ENCODE measurements at places on chromosomes 16 and 17.

DNA sequence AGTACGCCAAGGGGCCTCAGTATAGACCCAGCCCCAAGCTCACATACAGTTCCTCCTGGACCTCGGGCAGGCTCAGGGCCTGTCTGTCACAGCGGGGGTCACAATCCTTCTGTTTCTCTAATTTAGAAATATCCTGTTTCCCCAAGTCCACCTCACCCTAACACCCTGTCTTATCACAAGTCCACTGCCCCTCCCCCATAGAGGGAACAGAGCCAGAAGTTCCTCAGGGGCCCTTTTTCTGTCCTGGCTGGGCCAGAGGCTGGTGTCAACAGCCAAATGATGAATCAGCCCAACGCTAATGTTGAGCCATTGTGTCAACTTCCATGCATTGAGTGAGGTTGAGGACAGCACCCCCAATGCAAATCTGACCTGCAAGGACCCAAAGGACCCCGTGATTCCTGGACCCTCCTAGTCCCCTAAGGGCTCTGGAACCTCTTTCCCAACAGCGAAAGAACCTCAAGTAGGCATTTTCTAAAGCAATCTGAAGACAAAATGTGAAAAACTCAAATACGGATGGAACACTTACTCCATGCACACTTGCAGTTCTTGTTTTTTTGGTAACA is 58.6 kb downstream of the PECAM1 start:
- no peak for DNase-seq

DNA sequence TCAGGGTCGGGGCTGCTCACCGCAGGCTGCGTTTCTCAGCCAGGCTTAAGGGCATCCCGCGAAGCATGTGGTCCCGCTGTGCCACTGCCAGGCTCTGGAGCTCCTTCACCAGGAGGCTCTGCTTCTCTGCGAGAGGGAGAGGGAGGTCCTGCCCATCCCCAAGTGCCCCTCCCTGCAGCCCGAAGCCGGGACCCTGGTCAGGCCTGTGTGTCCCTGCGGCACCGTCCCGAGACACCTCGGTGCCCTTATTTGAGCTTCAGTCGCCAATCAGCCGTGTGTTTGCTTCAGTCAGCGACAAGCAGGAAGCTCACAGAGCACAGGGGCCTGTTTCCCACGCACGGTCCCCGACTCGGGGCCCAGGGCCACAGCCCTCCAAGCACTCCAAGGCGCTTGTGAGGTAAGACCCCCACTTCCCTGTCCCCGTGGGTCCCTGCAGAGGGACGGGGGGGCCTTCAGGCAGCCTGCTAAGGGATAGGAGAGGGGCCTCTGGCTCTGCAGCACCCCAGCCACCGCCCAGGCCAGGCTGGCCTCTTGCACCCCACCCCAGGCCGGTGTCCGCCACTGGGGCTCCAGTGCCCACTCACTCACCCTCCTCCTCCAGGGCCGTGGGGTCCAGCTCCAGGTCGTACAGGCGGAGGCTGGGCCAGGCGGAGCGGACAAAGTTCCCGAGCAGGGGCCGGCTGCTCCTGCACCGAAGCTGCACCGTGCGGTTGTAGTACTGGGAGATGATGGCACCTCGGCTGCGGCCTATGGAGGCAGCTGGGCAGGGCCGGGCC is 3.2 kb downstream of the TMC6 start:
- peak; percentile 39 for DNase-seq

DNA sequence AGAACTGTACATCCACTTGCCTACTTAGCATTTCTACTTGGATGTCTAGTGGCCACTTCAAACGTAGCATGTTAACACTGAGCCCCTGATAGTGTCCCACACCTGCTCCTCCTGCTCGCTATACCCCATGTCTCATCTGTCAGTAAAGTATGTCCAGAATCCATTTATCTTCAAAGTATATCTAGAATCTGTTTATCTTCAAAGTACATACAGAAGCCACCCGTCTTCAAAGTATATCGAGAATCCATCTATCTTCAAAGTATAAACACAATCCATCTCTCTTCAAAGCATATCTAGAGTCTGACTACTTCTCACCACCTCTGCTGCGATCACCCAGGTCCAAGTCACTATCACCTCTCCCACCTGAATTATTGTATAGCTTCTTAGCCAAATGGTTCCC is 43.8 kb downstream of the MYO1D start:
- DNase-seq, result no peak

DNA sequence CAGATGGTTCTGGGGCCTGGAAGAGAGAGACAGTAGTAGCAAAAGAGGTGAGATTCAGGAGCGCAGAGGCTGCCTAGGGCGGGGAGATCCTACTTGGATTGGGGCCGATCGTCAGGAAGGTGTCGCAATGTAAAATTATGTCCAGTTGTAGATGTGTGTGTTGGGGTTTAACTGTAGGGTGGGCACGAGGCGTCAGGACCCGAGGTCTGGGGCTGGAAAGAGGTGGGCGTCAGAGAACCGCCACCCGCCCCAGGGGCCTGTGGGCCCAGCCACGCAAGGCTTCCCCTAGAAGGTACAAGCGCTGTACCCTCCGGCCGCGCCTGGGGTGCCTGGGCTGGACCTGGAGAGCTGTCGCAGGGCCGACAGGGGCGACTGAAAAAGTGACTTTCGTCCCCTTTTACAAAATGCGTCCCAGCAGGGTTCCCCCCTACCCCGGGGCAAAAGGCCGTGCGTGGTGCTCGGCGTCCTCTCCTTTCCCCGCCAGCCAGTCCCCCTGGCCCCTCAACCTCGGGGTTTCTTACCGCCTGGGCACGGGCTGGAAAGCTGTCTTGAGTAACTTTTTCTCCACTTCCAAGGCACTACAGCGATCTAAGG is 2.8 kb downstream of the IRX3 start:
- DNase-seq, result no peak

DNA sequence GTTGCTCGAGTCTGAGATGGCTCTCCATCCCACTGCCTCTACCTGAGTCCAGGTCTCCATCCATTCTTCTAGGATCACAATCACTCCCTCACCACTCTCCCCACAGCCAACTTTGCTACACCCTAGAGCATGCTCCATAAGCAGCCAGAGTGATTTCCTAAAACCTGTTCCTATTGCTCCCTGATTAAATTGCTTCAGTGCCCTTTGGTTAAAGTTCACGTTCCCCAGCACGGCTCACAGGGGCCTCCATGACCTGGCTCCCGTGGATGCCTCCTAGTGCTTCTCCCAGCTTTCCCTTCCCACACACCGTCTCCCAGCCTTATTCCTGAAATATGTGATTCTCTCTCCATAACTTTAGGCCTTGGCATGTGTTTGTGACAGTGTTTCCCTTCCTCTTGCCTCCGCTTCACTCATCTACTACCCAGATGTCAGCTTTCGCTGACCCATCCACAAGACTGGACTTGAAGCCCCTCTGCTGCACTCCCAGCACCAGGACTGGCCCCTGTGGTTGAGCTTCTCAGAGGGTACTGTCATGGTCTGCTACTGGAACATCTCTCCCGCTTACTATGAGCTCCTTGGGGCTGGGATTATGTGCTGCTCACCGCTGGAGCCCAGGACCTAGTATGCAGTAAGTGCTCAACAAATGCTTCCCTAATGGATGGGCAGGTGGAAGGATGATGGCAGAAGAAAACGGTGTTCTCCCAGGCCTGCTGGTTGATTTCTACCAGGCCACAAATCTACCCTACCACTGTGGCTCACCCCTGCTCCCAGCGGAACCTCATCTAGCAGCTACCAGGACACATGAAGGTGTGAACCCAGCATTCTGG is 17.9 kb downstream of the MYO18A start:
- no peak for DNase-seq

DNA sequence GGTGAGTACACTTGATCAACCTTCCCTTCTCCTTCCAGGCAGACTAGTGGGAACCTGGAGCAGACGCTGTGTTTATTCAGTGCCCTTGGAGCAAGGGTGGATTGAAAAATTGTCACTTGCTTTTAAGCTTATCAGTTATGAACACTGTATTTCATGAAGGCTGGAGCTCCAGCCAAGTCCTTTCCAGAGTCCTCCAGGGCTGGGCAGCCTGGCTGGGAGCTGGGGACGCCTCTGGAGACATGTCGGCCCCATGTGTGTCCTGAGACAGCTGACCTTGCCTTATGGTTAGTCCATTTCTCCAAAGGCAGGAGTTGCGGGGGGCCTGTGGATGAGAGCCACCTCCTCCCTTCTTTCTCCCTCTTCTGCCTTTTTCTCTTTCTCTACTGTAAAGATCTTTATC is 67.0 kb downstream of the RAP1GAP2 start:
- no peak for DNase-seq

- no peak for DNase-seq
These were observed 665.9 kb upstream of the SALL1 start for GRCh38 chr16:51816929-51817328.

DNA sequence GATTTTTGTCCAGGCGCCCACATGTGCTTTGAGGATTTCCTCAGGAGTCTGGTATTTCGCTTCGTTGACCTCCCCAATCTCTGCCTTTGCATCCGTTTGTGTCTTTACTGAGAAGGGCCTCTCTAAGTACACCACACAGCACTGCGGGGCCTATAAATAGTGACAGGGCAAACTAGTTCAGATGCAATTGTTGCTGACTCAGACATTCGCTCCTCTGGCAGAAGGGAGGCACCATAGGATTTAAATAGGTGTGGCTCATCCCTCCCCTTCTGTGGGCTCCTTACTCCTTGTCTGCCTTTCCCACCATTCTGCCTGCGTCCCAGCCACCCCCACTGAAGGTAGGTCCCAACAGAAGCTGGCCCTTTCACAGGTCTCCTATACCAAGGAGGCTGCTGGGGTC is 192.3 kb downstream of the SHISA9 start:
- DNase-seq, result no peak

DNA sequence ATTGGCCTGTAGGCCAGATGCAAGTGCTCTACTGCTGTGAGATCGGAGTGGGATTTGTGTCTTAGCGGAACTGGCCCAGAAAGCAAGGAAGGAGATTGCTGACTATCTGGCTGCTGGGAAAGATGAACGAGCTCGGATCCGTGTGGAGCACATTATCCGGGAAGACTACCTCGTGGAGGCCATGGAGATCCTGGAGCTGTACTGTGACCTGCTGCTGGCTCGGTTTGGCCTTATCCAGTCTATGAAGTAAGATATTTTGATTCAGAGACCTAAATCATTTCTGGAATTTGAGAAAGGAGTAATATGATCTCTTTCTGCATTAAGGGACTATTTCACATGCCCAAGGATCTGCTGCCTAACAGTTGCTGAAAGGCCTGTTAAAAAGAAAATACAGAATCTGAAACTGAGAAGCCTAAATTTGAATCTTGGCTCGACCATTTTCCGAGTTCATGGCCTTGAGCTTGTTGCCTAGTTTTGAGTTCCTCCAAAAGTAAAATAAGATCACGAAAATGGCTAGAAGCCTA is 21.1 kb downstream of the IST1 start:
- DNase-seq, result no peak

- DNase-seq, result no peak
These were observed 1.2 kb upstream of the YPEL2 start for GRCh38 chr17:59330053-59330942.

GRCh38 chr16:80883159-80883642 is 78.8 kb upstream of the CDYL2 start:
- DNase-seq, result no peak

DNA sequence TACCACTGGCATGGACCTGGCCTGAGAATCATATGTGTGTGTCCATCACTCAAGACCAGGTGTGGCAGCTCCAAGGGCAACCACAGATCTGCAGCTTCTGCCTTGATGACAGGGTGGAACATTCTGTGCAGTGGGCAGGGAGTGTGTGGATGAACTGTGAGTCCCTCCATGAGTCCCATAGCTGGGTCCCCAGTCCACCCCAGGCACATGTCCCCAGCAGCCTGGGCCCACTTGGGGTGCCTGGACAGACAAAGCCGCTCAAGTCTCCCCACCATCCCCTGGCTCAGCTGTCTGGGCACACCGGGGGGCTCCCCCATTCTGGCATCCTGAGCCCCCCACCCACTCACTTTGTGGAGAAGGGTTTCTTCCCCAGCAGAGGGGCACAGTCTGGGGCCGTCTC is 4.6 kb upstream of the KRT16 start:
- no peak for DNase-seq

DNA sequence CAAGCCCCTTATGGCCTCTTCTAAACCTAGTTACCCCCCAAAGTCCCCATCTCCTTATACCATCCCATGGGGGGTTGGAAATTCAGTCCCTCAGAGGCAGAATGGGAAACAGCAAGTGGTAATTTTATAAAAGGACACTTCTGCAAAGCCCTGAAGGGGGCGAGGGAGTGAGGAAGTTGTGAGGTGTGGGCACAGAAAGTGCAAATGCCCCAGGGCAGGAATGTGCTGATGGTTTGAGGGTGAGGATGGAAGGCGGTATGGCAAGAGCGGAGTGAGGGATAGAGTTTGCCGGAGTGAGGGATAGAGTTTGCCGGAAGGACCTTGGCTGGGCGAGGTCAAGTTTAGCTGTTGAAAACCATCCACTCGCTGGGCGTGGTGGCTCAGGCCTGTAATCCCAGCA is 52.7 kb downstream of the HAPSTR1 start:
- DNase-seq, result no peak

DNA sequence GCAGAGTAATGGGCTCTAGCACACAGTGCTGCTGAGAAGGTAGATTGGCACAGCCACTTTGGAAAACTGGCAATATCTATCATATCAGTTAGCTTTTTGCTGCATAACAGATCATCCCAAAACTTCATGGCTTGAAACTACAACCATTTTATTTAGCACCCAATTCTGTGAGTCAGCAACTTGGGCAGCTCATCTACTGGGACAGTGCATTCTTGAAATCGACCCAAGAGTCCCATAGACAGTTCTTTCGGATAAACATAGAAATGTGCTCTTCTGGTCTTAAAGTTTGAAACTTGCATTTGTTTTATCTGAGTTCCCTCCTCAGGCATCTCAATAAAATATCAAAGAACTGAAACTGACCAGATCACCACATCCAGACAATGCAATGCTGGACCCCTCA is 76.7 kb downstream of the CEP112 start:
- DNase-seq, result no peak

DNA sequence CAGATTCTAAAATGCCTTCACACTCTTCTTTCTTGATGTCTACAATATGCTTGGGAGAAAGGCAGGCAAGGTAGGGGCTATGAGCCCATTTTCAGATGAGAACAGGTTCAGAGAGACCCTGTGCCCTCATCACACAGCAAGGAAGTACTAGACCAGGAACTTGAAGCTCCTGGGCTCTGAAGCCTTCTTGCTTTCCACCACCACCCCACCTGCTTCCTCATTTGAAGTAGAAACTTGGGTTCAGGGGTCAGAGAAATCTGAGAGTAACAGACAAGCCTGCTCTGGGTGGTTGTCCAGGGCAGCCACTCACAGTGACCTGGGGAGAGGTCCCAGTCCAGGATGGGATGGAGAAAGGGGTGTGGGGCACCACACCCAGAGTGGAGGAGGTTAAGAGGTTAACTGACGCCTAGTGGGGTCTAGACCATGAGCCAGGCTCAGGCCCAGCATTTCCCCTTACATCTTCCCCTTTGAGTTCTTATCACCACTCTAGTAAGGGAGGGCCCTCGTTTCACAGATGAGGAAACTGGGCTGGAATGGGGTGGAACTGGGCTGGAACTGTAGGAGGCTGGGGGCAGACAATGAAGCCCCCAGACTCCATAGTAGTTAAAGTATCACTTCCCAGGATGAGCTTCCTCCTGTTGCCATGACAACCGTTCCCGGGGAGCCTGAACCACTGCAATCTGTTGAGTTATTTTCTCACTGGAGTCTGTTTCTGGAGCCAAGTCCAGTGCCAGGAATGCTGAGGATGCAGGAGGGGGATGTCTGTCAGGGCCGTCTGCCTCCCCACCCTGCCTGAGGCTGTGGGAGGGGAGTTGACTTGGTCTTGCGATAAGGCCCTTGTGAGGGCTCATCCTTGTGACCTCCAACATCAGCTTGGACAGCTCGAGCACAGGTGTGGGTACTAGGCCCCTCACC is 16.2 kb upstream of the PHF12 start:
- DNase-seq, result no peak
